ENCODE measurements at places on chromosomes 2 and 18.

DNA sequence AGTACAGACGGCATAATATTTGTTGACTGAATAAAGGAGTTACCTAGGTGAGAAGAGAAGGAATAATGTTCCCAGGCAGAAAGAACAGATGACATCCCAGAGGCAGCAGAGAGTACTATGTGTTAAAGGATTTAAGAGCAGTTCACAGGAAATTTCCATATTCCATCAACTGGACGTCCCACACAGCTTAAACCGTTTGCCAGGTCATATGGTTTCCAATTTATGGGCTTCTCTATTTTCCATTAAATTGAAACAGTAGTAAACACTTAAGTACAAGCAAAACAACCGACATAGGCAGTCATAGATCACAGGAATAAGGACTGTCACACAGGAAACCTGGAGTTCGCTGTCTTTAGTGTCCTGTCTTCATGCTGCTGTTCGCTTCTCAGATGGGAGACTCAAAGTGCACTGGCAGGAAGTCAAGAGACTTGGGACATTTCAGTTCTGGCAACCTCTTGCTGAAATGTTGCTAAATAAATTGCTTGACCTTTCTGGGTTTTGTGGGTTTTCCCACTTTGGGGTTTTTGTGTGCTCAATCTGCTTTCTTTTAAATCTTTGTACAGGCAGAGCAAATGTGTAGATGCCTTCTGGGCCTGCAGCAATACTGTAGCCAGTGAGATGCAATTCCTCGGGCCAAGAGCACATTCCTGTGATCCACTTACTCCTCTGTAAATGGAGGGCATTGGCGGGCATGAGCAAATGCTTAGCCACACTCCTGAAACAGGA lies 5.8 kb upstream of the PIEZO2 start:
- no peak for DNase-seq

DNA sequence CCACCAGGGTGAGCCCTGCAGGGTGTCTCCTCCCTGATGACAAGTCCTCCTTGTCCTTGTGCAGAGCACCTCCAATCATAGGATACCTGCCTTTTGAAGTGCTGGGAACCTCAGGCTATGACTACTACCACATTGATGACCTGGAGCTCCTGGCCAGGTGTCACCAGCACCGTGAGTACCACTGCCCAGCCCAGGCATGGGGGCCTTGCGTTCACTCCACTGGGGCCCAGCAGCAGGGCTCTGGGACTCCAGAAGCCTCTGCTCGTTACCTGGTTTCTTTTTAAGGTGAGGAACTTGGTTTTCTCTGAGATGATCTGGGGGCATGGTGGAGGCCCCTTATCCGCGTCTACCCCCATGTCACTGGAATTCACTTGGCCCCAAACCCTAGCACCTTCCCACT lies 36.5 kb upstream of the RPL31 start:
- no peak for DNase-seq

DNA sequence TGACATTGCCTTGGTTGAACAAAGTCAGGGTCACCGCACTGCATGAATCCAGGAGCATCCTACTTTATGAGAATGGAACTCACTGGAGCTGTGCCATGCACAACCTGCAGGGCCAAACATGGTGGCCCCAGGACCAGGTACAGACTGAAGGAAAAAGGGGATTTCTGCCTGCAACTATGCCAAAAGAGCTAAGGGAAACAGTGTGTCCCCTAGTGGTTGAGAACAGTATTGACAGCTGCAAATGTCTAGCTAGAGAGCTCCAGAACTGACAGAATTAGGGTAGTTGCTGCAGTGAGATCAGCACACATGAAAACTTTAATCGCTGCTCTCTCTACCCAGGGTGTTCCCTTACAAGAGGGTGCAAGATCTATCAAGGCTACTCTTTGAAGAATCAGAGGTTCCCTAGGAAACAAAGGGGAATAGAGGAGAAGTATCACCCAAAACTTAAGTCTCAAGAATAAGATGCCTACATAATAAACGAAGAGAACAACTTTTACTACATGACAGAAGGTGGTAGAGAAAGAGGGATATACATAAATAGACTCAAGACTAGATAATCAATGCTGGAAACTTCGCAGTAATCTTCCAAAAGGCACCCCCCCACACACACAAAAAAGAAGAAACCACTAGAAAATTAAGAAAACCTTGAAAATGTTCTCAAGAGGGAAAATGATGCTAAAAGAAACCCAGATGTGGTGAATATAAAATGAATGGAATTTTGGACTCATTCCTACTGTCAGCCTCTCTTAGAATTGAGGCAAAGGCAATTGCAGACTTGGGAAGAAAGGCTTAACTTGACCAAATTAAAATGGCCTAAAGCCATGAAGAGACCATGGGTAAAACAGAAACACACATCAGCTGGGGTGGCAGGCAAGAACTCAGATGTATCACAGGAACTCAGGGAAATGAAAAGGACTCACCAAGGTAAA lies 43.6 kb upstream of the IHH start:
- no peak for DNase-seq

- DNase-seq = no peak
Observed at GRCh38 chr2:184730288-184730687, 132.0 kb downstream of the ZNF804A start.

- DNase-seq = no peak
Observed at GRCh38 chr2:101699755-101700461, 2.4 kb downstream of the MAP4K4 start.

- no peak for DNase-seq
Observed at GRCh38 chr2:128416806-128417205, 98.1 kb upstream of the HS6ST1 start.

Measured in AG04450 (cell line).